ENCODE measurements at places on chromosomes 6 and 20.

DNA sequence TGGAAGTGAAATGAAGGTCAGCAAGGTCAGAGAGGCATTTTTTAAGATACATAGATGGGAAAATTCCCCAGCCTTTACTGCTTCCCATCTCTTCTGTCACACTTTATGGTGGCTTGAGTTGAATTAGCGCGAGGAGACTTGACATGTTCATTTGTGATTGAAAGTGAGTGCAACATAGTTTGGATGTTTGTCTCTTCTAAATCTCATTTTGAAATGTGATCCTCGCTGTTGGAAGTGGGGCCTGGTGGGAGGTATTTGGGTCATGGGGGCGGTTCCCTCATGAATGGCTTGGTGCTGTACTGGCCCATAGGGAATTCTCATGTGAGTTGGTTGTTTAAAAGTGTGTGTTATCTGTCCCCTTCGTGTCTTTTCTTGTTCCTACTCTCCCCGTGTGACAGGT is 237.2 kb downstream of the CDKAL1 start:
- no peak for DNase-seq

GRCh38 chr6:20640181-20640580 is 105.9 kb downstream of the CDKAL1 start:
- DNase-seq, result no peak

GRCh38 chr6:165852676-165853075 is 189.6 kb upstream of the PDE10A start:
- DNase-seq, result no peak

DNA sequence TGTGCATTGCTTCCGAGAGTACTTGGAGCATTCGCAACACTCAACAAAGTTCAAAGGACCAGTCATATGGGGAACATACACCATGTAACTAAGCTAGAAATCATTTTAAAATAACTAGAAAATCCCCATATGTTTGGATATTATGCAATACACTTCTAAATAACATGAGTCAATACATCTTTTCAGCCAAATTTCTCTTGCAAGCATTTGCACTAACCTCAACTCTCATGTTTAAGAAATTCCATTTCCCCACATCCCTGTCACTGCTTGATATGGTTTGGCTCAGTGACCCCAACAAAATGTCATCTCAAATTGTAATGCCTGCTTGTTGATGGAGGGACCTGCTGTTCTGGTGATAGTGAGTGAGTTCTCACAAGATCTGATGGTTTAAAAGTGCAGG is 85.7 kb upstream of the CST7 start:
- DNase-seq, result no peak

DNA sequence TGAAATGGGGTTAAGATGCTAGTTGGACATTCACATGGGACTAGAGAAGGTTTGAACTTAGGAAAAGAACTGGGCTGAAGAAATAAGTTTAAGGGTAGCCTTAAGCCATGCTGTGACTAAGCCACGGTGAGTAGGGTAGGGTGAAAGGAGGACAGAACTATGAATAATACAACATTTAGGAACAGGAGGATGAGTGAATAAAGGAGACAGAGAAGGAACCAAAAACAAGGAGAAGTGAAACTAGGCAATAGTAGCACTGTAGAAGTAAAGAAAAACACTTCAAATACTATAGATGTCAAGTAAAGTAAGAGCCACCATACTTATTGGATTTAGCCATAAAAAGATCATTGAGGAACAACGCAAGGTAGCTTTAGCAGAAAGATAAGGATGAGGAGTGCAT is 111.2 kb downstream of the KCNQ5 start:
- no peak for DNase-seq

DNA sequence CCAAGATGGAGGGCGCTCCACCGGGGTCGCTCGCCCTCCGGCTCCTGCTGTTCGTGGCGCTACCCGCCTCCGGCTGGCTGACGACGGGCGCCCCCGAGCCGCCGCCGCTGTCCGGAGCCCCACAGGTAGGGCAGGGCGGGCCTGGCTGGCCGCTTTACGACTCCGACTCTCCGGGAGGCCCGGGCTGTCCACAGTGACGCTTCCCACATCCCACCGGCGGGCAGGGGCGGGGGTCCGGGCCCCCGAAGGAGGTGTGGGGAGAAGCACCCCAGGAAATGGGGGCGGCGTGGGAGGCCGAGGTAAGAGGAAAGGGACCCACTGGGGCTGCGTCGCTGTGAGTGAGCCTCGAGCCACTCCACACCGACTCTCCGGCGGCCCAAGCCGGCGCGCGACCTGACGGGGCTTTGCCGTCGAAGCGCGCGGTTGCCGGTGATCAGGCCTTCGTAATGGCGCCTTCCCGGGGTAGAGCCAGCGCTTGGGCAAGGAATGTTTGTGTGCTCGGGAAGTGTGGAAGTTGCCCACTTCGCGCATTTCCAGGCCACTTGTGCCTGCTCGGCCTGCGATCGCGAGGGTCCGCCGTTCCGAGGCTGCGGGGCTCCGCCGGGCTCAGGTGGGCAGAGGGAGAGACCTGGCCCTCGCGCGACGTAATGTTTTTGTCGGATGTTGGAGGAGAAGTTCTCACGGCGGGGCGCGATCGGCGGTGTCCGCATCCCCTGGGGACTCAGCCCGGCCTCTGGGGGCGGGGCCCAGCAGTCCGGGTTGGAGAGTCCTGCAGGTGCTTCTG is 427 bp downstream of the GINM1 start:
- DNase-seq, result no peak

DNA sequence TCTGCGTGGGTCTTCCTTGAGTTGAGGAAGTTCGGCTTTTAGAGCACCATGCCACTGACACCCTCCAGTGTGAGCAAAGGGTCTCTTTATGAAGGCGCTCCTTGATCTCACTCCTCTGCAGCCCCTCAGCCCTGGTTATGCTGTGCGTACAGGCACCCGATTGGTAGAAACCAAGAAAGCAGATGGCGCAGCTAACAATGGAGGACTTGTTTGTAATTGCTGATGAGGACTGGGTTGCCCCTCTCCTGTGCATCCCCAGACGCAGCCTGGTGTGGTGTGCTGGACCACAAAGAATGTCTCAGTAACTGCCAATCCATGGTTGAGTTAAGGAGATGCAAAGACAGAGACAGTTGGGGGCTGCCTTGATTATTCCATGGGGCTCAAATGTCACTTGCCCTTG is 30.2 kb downstream of the INSM1 start:
- DNase-seq, result no peak

DNA sequence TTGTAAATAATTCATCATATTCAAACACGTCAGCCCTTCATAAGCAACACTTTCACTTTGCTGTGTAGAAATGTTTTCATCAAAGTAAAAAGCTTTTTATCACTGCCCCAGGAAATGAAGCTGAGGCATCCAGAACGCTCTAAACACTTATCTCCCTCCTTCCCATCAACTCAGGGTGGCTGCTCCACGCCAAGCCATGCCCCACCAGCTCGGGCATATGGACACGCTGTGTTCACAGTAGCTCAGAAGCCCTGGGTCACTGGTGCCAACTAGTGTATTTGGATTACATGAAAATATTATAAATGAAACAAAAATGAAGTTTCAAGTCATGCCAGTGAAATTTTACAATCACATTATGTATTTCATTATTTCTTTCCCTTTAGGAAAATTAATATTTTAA is 10.3 kb downstream of the PDE10A start:
- no peak for DNase-seq

DNA sequence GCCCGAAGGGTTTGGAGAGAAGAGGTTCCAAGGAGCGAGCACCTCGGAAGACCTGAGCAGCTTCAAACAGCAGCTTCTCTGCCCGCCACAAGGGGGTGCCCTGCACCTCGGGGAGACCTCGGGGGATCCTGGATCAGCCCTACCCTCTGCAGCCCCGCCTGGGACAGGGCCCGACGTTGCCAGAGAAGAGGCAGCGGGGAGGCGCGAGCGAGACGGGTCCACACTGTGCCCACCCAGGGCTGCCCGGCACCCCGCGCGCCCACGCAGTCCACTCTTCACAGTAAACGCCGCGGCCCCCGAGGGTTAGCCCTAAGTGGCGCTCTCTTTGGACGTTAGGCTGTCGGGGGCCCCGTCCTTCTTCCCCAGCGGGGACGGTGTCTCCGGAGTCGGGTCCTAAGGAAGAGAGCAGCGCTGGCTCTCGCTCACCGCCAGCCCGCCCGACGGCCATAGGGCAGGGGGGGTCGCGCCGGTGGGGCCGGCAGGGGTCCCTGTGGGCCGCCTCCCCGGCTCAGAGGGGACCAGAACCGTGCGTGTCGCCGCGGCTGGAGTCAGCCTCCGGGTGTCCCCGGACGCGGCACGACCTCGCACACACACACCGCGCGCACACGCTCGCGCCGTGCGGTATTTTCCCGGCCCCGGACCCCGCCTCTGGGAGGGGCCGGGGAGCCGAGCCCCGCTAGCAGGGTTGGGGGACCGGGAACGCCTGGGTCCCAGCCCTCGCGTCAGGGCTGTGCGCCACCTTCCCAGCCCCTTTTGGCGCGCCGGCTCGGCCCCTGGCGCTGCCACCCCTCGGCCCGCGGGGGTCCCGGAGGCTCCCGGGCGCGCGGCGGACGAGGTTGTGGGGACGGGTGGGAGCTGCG is 929 bp downstream of the CDH22 start:
- DNase-seq, result peak; percentile 98

GRCh38 chr20:56438284-56438683 is 26.2 kb downstream of the CASS4 start:
- DNase-seq, result no peak

GRCh38 chr6:130520801-130521200 is 155.0 kb downstream of the TMEM200A start:
- no peak for DNase-seq
